ENCODE measurements at places on chromosomes 2 and 18. TPM values are rescaled to one million over a fixed set of nuclear protein-coding genes. Genes with fewer than 3 reads are reported as not detected.

DNA sequence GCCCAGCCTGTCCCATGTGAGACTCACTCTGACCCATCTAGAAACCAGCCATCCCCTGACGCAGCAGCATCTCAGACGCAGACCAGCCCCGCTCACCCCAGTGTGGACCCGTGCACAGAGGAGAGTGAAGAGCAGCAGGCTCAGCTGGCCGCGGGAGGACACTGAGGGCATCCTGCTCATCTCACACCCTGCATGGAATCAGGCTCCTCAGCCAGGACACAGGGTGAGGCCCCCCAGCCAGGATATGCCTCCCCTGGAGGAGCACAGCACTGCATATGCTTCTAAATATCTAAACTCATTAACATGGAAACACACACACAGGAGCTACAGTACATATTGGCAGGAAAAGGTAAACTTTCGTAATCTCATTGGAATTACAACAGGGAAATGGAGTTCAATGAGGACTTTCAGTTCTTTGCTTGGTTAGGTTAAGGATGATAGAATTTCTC is 34.4 kb downstream of the NEMP2 start:
- no peak for DNase-seq

- no peak for DNase-seq
Measured at GRCh38 chr2:236610991-236611821, 41.6 kb downstream of the ACKR3 start.

DNA sequence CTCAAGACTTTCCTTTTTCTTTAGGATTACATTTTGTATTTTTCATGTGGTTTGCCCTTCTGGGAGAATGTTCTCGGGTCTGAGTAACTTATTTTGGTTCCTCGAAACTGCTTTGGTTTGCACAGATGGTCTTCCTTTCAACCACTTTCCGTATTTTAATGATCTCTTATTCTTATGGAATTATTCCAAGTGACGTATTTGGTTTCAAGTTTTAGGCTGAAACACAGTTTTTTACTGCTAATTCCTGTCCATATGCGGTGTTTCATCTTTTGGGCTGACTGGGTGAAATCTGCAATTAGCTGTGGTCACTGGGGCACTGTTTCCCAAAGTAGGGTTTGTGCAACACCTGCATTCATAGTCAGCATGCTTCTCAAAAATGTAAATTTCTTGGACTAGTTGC is 122.7 kb downstream of the CAPN13 start:
- no peak for DNase-seq

DNA sequence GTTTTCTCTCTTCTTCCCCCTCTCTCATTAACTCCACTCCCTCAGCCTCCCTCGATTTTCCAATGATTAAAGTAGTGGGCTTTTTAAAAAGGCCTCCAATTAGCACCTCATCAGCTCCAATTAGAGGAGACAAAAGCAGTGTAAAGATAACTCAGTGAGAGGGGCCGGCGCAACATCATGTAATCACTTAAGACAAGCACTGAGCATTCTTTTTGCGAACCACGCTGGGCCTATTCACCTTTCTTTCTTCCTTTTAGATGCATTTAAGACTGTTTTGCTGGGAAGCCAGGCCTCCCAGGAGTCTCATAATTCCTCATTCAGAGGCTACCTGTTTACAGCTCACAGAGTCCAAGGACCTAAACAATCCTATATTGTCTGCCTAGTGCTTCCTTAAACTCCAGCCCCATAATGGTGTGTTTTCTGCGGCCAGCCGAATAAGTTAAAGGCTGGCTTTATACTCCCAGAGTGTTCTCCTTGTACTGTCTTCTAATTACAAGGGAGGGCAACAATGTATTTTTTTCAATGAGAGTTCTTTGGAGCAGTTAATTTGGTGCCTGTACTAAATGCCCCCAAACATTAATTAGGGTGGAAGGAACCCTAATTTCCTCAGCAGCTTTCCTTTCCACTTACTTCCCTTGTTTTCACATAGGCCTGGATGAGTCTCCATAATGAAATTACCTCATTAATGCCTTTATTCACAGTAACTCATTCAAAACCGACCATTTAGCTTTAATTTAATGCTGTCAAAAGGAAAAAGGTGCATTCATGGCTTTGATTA is 28.0 kb upstream of the LMAN1 start:
- no peak for DNase-seq

The SAG gene
- total RNA-seq = 0.10 TPM
